ENCODE measurements at places on chromosomes 2 and 18. TPM values are rescaled to one million over a fixed set of nuclear protein-coding genes. Genes with fewer than 3 reads are reported as not detected.

The DES gene
- total RNA-seq, result 0.15 TPM

The SNRPD1 gene
- 26.2 TPM for total RNA-seq

The CNGA3 gene
- under 0.01 TPM for total RNA-seq

The REG1B gene
- not detected for total RNA-seq

The MGAT5 gene
- total RNA-seq, result 26.6 TPM

The FOXD4L1 gene
- total RNA-seq, result 0.12 TPM

The ABCG5 gene
- total RNA-seq, result not detected

The PSMA8 gene
- not detected for total RNA-seq

The HRH4 gene
- 0.08 TPM for total RNA-seq

The MYO3B gene
- total RNA-seq, result 0.47 TPM

The CPSF3 gene
- 37.9 TPM for total RNA-seq

The C18orf54 gene
- 0.70 TPM for total RNA-seq

The DHX57 gene
- total RNA-seq, result 15.3 TPM

The ZNF396 gene
- 1.6 TPM for total RNA-seq

The DPP4 gene
- total RNA-seq, result 42.1 TPM

The GKN2 gene
- not detected for total RNA-seq

The HOXD13 gene
- not detected for total RNA-seq

The L3MBTL4 gene
- under 0.01 TPM for total RNA-seq

Measured in smooth muscle cell of the coronary artery (primary cell).